Right atrium auricular region (tissue), 2 donors: ENCODE measurements at places on chromosomes 6 and 20. TPM values are rescaled to one million over a fixed set of nuclear protein-coding genes. Genes with fewer than 3 reads are reported as not detected.

DNA sequence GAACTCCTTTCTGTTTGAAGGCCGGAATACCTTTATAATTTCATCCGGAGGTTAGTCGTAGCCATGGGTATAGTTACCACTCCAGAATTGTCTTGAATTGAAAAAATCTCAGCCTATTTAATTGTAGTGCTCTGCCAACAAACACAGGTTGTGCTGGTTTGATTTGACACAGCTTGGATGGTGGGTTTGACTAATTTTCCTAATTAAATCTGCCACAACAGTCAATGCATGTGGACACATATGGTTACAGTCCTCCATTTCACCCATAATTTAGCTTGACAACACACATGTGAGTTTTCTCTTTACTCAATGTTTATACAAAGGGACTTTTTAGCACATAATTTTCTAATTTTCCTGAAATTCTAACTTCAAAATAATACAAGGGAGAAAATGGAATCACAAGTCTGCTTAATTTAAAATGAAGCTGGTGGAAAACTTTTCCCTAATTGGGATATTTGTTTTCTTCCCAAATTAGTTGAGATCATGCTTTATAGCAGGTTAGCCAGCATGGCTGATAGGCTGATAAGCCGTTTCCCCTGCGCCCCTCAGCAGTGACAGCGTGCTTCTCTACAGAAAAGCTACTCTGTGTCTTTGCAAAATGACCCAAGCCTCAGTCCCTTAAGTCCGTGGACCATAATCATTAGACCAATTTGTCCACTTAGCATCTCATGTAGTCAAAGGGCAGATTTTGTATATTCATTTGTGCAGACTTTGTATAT is 463.5 kb upstream of the FLRT3 start:
- H3K27me3 ChIP-seq, result no peaks in the 10 kb centered on the region
- no peak for DNase-seq
- no peaks in the 10 kb centered on the region for H3K4me1 ChIP-seq

GLP1R gene
- 5.8 TPM for total RNA-seq

GRCh38 chr6:17423026-17423425 is 29.6 kb downstream of the CAP2 start:
- peaks cover 21% of the 10 kb centered on the region for H3K36me3 ChIP-seq
- no peak overlapping the region for H3K27ac ChIP-seq
- no peak for DNase-seq
- peaks cover 12% of the 10 kb centered on the region for H3K4me1 ChIP-seq
- H3K27me3 ChIP-seq, result no peaks in the 10 kb centered on the region
- no peak overlapping the region for H3K4me3 ChIP-seq

GRCh38 chr6:77286541-77286940 is 176.8 kb downstream of the HTR1B start:
- no peaks in the 10 kb centered on the region for H3K36me3 ChIP-seq
- no peaks in the 10 kb centered on the region for H3K27me3 ChIP-seq
- no peaks in the 10 kb centered on the region for H3K4me1 ChIP-seq
- H3K4me3 ChIP-seq, result no peak overlapping the region
- DNase-seq, result no peak

DNA sequence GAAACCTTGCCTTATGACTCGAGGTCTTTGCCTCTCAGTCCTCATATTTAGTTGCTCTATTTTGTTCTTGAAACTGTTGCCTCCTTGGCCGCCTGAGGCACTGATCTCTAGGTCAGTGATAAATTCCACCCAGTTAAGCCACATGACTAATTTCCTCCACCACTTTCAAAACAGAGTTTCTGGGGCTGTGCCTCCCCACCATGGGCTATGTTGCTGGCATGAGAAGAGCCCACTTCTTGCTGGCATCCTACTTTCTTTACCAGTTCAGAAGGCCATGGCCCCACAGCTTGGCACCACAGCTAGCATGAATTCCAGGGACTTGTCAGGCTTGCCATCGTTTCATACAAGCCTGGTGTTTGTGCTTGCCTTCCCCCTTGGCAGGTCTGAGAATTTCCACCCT is 361.4 kb upstream of the JAG1 start:
- no peak overlapping the region for H3K27ac ChIP-seq
- DNase-seq, result no peak
- no peaks in the 10 kb centered on the region for H3K4me1 ChIP-seq
- H3K4me3 ChIP-seq, result no peak overlapping the region

DNA sequence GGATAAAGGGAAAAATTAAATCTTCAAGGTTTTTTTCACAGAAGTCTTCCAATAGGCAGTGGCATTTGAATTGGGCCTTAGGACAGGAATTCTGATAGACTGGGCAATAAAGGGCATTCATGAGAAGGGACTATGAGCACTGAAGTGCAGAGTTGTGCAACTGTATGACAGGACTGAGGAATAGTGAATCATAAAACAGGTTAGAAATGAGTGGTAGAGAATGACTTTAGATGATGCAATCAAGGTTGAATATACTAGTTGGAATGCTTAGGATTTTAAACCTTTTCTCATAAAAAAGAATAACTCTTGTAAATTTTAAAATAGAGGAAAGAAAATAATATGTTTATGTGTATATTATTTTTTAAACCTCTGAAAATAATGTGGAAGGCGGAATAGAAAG is 944.7 kb downstream of the PHF3 start:
- no peak for DNase-seq
- H3K36me3 ChIP-seq, result no peaks in the 10 kb centered on the region
- no peak overlapping the region for H3K27ac ChIP-seq
- no peak overlapping the region for H3K4me3 ChIP-seq
- no peaks in the 10 kb centered on the region for H3K4me1 ChIP-seq
- no peaks in the 10 kb centered on the region for H3K27me3 ChIP-seq

PRSS16 gene
- not detected for total RNA-seq

DNA sequence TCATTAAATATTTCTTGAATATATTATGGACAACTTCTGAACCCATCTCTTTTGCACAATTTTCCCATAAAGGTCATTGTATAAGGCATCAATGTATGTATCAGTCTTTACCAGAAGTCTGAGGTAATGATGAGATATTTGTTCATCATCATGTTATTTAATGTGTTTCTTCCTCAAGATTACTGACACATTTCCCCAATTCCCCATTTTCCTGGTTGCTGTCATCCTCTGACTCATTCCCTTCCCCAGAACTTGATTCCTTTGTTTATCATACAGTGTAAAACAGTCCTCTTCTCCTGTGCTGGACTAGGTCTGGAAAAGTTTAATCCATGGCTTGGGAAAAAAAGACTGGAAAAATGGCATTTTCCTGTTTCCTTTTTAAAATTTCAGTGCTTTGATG is 107.9 kb upstream of the FLRT3 start:
- H3K4me1 ChIP-seq, result no peaks in the 10 kb centered on the region
- no peak overlapping the region for H3K27ac ChIP-seq
- no peaks in the 10 kb centered on the region for H3K36me3 ChIP-seq
- DNase-seq, result no peak
- no peaks in the 10 kb centered on the region for H3K27me3 ChIP-seq

DNA sequence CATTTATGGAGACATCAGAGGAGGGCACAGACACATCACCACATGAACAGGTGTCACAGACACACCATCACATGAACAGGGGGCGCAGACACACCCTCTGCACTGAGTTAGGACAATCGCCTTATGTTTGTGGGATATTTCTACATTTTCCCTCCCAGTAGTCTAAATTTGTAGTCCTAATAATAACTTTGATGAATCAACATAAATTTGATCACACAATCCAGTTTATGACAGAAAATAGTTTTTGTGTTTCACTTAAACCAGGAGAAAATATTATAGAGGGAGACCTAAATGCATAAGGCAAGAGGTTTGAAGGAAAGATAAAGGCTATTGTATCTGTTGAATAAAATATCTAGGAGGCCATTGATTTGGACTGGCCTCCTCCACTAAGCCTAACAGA is 195.7 kb downstream of the GPX5 start:
- H3K27ac ChIP-seq, result no peak overlapping the region
- no peaks in the 10 kb centered on the region for H3K36me3 ChIP-seq
- H3K27me3 ChIP-seq, result no peaks in the 10 kb centered on the region
- no peaks in the 10 kb centered on the region for H3K4me1 ChIP-seq
- H3K4me3 ChIP-seq, result no peak overlapping the region

GRCh38 chr6:113551168-113551567 is 306.0 kb upstream of the MARCKS start:
- H3K27me3 ChIP-seq, result no peaks in the 10 kb centered on the region
- H3K36me3 ChIP-seq, result no peaks in the 10 kb centered on the region
- no peaks in the 10 kb centered on the region for H3K4me1 ChIP-seq

SLC2A10 gene
- total RNA-seq, result 6.4 TPM

DNA sequence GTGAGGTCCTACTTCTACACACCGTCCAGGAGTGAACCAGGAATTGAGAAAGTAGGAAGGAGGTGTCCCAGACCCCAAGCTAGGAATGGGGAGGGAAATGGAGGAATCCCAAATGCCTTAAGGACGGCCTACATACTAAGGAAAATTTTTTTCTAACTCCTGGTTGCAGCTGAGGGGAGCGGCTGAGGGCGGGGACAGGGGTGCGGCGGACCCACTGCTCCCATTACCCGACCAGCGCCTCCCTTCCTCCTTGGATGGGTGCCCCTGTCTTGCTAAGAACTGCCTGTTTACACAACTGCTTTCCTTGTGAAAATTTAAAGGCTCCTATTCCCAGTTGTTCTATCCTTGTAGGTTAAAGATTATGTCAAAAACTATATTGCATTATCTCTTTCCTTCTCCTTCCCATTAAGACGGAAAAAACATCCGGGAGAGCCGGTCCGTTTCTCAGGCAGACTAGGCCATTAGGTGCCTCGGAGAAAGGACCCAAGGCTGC is 699 bp upstream of the HSPA1B start:
- H3K27me3 ChIP-seq, result no peaks in the 10 kb centered on the region
- DNase-seq, result peak; percentile 94
- no peaks in the 10 kb centered on the region for H3K36me3 ChIP-seq
- peak overlapping the region; percentile 25 for H3K4me3 ChIP-seq
- peak overlapping the region; percentile 97 for H3K27ac ChIP-seq

ADGRF4 gene
- not detected for total RNA-seq

FOXA2 gene
- not detected for total RNA-seq

TMC2 gene
- total RNA-seq, result not detected

- no peaks in the 10 kb centered on the region for H3K27me3 ChIP-seq
- no peak for DNase-seq
- no peak overlapping the region for H3K27ac ChIP-seq
- H3K4me1 ChIP-seq, result no peaks in the 10 kb centered on the region
Measured at GRCh38 chr20:38498909-38499308, 26.3 kb downstream of the RALGAPB start.

CTCFL gene
- total RNA-seq, result not detected

- H3K27ac ChIP-seq, result no peak overlapping the region
- H3K36me3 ChIP-seq, result no peaks in the 10 kb centered on the region
- H3K27me3 ChIP-seq, result no peaks in the 10 kb centered on the region
- no peaks in the 10 kb centered on the region for H3K4me1 ChIP-seq
- DNase-seq, result no peak
- no peak overlapping the region for H3K4me3 ChIP-seq
Measured at GRCh38 chr6:48084201-48084600, 26.8 kb downstream of the PTCHD4 start.

PRR18 gene
- total RNA-seq, result not detected

GRCh38 chr20:2903686-2904085 is 30.4 kb downstream of the PTPRA start:
- H3K36me3 ChIP-seq, result no peaks in the 10 kb centered on the region
- no peak for DNase-seq
- no peaks in the 10 kb centered on the region for H3K27me3 ChIP-seq

- no peaks in the 10 kb centered on the region for H3K27me3 ChIP-seq
- H3K4me3 ChIP-seq, result no peak overlapping the region
- DNase-seq, result no peak
- no peaks in the 10 kb centered on the region for H3K36me3 ChIP-seq
Measured at GRCh38 chr6:75802366-75802765, 53.3 kb downstream of the MYO6 start.
